ENCODE measurements at places on chromosomes 2 and 18.
A peak's percentile ranks its signal among the peaks of the same experiment; 100 is the strongest.

DNA sequence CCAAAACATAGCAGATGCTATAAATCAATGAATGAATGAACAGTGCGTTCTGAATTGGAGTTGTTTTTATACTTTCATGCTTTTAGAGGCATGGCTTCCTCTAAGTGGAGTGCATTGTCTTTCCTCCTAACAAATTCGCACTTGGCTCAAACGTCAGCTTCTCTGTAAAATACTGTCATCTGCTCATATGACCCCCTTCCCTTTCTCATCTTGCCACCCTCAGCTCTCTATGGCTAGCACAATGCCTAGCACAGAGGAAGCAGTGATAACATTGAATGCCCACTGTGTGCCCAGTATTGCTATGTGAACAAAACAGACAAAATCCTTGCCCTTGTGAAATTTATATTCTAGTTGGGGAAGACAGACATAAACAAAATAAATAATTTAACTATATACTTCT is 258.8 kb downstream of the MREG start:
- no peak for DNase-seq

DNA sequence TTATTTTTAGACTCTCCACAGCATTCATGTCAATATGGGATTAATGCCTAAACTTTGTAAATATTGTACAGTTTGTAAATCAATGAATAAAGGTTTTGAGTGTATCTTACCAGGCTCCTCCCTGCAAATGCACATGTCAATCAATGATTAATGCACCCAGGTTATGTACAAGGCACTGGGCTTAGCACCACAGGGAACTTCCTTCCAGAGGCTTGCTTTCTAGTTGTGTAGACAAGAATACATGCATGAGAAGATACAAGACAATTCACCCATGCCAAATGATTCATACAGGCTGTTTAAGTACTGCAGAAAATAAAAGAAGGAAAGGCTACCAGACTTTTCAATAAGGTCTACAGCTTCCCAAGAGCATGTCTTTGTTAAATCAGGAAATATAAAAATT is 114.1 kb downstream of the MMADHC start:
- no peak for DNase-seq

DNA sequence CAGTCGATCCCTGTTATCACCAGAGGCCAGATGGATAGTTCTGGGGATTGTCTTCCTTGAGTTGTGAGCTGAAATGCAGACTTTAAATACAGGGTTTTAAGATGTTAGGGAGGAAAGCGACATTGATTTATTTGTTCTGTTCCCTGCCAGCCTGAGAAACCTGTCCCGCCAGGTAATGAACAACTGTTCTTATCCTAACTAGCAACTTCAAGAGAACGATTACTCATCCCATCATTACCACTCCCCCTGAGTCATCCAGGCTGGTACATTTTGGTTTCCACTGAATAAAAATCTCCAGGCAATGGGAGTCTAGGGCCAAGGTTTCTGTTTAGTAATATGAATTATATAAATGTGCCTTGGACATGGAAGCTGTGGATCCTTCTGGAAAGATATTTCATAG is 131.2 kb downstream of the LYPD6B start:
- DNase-seq: peak; percentile 86

DNA sequence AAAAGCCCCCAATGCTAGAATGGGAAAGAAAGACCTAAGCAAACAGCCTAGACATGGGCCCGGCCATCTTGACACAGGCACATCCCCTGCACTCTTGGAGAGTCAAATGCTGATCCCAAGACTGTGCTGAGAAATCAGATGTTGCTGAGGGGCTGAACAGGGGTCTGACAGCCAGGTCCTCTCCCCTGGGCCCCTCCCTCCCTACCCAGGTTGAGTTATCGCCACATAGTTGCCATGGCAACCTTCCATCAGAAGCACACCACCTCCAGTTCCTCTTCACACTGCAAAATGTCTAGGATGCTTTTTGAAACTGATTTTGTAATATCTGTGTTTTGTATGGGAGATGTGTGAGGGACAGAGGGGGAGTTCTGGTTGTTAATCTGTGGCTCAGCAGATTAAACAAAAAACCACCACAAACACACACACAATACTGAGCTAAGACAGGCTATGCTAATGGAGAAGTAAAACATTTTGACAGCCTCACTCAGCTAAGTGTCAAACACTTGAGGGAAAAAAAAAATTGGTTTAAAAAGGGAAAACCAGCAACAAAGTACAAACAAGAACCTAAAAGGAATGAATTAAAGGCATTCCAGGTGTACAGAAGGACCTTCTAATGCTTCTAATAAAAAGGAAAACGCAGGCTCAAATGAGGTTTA is 88.2 kb downstream of the TMEM163 start:
- DNase-seq: no peak

DNA sequence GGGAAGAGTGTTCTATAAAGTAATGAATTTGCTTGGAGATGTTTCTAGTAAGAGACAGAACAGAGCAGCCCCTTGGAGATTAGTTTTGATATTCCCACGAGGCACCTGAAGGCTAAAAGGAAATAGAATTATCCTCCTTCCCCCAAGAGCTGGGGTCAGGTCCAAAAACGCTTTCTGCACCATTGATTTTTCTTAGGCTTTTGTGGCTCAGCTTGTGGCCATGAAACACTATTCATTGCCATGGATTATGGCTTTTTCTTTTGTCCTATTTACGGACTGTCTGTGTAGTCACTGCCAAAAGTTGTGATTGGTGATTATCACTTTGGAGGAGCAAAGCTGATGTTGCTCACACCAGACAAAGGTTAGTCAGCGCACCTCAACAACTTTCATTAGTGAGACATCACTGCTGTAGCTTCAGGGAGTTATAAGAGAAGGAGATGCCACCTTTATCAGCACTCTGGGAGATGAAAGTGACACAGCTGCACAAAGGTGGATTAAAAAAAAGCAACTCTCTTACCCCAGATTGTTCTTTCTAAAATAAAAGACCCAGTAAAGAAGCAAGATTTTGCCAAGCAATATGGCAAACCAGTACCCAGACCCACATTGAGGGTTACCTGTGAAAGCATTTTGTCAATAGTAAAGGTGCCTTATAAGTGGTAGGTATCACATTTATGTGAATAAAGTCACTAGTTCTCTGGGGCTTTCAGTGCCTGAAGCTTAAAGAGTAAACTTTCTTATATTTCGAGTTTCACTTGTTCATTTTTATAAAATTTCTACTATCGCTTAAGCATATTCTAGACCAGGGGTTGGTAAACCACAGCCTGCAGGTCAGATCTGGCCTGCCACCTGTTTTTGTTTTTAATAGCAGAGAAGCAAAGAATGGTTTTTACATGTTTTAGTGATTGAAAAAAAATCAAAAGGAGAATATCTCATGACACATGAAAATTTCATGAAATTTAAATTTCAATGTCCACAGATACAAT is 10.6 kb downstream of the CXCR4 start:
- DNase-seq: no peak

DNA sequence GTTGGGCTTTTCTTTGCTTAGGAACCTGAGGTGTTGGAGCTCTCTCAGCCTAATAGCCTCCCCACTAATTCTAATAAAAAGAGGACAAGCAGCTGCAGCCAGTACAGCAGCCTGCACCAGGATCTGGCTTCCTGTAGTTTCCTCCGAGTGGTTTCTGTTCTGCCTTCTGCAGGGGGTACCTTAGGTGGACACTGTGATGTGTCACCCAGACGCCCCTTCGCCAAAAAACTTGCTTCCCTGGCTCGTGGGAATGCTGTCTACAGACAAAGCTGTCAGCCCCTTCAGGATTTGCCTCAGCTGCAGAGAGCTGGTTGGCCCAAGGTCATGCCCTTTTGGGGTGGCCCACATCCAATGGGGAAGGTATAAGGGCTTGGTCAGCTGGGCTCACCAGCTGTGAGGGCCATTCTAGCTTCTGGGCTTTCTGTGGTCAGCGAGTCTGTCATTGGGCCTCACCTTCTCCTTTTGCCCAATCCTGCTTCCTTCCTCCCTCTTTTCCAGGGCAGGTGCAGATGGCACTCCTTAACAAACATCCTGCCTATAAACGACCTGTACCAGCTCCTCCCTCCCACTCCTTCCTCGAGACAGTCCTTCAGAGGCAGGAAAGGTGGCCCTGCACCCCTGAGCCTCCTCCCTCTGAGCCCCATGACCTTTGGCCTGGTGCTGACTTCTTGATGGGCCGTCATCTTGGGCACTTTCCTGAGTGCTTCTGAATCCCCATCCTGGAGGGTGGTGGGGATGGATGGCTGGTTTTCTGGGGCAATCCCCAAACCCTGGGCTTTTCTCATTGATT is 44.0 kb upstream of the ROCK2 start:
- DNase-seq: no peak

DNA sequence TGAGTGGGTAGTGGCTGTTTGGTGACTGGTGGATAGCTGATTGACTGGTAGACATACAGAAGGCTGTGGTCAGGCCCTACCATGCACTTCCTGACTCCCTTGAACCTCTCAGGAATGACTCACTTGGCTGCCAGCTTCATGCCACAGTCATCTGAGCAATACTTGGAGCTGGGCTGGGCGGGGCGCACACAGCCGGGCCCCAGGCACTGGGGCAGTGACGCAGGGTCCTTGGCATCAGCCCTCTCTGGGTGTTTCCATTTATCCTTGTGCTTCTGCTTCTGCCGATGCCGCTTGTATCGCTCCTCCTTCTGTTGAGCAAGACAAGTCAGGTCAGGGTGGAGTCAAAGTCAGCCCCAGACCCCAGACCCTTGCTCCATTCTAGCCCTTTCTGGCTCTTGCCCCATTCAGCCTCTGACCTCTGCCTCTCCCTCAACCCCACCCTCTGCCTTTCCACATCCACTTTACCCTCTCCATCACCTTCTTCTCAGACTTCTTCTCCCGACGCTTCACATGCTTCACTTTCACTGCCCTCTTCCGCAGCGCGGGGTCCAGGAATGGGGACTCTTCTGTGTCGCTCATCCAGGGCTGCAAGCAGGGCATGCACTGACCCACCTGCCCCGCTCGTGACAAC is 3.0 kb upstream of the MBD1 start:
- peak; percentile 58 for DNase-seq

- no peak for DNase-seq
Observed at GRCh38 chr2:234631646-234632514, 135.0 kb upstream of the ARL4C start.

GRCh38 chr2:72757177-72757775 is 68.6 kb downstream of the EXOC6B start:
- peak; percentile 67 for DNase-seq

- DNase-seq: no peak
Observed at GRCh38 chr2:21779786-21780185, 656.0 kb downstream of the TDRD15 start.

DNA sequence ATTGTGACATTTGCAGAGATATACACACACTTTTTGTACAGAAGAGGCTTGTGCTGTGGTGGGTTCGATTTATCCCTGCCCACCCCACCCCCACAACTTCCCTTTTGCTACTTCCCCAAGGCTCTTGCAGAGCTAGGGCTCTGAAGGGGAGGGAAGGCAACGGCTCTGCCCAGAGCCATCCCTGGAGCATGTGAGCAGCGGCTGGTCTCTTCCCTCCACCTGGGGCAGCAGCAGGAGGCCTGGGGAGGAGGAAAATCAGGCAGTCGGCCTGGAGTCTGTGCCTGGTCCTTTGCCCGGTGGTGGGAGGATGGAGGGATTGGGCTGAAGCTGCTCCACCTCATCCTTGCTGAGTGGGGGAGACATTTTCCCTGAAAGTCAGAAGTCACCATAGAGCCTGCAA is 40.0 kb downstream of the STEAP3 start:
- DNase-seq: no peak

DNA sequence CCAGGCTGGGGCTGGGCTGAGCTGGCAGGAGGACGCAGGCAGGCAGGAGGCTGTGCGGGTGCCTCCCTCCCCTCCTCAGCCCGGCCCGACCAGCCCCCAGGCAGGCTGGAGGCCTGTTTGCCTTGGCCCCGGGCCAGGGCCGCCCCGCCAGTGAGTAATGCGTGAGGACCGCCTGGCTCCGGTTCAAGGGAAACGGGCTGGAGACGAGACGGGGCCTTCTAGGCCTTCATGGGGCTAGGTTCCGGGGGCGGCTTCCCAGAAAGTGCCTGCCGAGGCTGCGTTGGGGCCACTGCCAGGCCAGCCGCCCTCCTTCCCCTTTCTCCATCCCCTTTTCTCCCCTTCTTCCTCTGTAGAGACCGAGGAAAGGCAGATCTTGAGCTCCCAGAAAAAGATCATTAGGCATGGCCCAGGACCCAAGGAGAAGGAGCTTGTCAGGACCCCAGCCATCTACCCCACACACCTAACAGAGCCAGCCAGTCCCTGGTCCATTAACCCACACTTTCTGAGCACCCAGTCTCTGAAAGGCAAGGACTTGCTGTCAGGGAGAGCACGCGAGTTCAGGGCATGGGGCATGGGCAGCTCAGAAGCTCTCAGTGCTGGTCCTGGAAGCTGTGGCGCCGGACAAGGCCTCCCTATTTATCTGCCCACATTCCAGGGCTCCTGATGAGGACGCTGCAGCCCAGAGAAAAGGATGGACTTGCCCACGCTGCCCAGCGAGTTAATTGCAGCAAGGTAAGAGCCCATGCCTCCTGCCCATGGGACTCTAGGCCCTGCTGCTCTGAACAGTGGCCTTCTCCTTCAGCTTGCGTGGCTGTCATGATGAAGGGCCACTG is 48.5 kb downstream of the SMAD7 start:
- peak; percentile 43 for DNase-seq

- no peak for DNase-seq
Observed at GRCh38 chr18:74513149-74513882, 17.2 kb downstream of the CNDP2 start.

DNA sequence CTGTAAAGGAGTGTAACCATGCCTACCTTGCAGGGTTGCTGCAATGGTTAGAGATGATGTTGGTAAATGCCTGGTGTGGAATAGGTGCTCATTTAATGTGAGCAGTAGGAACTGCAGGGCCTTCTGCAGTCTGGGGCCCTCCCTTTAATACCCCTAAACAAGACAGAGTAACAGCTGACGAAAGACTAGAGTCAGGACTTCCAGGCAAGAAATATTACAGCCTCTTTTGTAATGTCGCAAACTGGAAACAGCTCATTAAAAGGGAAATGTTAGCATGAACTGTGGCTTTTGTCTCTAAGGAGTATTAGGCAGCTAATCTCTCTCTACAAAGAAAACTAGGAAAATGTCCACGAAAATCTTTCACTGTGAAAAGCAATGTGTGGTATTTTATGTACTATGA is 26.0 kb downstream of the MARCO start:
- DNase-seq: no peak

DNA sequence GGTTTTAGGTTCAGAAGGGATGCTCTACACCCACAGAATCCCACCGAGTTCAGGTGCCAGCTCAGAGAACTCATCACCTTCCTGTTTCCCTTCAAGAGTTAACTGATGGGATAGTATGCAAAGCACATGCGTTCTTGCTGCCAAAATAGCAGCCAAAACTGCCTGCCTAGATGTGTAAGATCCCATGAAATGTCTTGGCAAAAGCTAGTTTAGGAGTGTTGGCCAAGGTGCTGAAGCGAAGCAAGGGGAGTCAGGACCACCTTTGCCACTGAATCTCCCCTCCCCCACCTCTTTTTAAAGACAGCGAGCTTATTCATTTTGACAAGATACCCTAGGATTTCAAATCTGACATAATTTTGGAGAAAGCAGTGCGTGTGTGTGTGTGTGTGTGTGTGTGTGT is 2.1 kb downstream of the DOCK10 start:
- no peak for DNase-seq
